ENCODE measurements at places on chromosomes 4 and X.
A peak's percentile ranks its signal among the peaks of the same experiment; 100 is the strongest.

GRCh38 chr4:13992975-13993520 is 365.5 kb upstream of the BOD1L1 start:
- no peak for DNase-seq

GRCh38 chr4:21374641-21375368 is 573.8 kb downstream of the KCNIP4 start:
- no peak for DNase-seq

DNA sequence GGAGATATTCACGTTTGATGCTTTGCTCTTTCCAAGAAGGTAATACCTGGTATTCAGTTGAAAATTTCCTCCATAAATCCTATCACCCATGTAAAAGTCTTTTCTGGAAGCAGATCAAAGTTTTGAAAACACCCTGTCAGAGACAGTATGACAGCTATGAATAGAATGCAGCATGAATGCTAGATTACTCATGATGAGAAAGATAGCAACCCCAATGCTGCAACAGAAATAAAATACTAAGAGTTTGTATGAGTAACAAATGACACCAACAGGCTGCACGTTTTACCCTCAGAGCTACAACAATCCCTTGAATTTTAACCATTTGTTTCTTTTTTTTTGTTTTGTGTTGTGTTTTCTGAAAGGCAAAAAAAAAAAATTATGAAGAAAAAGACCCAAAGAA is 108.6 kb downstream of the ARHGAP6 start:
- DNase-seq, result no peak

DNA sequence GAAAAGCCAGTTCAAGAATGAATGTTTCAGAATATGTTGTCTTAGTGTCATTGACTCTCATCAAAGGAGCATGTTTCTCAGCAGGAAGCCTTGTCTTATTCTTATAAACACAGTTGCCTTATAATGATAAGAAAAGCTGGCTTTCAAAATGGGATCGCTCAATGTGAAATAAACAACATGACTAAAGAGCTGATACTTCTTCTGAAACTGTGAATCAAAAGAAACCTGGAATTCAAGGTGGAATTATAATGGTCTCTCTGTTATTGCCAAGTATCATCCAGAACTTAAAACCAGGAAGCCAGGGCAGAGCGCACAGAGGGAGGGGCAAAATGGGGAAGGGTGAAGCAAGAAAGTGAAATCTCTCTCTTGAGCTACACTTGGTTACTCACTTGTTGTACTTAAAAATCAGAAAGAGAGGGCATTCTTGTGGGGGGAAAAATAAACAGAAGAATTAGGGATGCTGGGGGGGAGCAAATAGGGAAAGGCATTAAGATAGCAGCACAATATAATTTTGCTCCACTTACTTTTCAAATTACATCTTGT is 270.0 kb downstream of the MAPK10 start:
- no peak for DNase-seq

DNA sequence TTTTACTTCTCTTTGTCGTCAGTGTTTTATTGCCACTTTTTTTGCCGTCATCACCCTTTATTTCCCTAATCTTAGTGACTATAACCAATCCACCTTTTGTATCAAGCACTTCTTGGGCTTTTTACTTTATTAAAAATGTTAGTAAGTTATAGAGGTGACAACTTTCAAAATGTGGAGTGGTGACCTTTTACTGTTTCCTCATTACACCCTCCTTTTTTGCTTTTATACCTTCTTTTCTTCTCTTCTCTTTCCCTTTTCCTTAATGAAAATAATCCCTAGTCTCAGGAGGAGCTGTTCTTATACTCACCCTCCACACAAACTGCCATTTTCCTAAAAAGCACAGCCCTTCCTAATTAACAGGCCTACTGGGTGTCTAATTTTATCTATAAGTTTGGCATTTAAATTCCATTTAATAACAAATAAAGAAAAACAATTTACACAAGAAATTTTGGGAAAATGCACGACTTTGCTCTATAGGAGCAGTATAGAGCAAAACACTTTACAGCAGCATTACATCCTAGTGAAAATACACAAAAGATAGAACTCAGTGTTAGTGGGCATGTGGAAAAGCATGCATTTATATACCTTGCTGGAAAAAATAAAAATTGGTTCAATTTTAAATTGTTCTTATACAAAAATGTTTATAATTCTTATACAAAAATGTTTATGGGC is 27.3 kb downstream of the BBS12 start:
- DNase-seq, result peak; percentile 6

DNA sequence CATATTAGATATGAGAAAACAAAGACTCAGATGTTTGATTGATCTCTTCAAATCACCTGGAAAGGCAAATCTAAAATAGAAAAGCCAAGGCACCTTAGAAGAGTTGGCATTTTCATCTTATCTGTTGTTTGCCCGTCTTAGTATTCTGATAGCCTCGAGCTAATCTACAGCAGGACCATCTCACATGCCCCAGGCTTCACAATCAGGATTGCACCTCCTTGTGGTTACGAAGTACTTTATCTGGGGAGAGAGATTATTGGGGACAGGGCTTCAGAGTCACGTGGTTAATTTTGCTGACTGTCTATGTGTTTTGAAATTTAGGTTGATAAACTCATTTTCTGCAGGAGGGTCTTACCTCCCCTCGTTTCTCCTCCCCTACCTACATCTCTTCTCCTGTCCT is 313.1 kb upstream of the ANXA10 start:
- no peak for DNase-seq

DNA sequence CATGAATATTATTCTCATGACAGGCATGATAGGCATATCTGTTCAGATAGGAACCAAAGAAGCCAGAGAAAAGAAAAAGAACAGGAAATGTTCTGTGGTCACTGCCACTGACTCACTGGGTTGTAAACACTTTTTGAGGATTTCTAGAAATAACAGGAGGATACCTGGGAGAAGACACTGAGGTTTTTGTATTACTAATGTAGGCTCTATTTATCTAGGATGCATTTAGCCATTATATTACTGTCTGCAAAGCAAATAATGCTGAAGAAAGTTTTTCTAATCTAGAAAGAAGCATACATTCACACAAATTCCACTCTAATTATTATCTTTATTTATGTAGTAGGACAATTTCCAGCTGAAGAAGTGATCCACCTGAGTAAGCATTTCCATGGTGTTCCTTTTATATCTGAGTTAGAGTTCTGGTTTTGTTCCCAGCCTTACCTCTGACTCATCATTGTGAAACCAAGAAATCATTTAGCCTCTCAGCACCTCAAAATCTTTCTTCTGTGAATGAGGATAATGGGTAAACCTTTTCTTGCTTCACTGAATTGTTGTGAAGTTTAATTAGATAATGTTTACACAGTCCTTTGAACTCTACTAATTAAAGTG is 40.2 kb upstream of the EPGN start:
- no peak for DNase-seq

DNA sequence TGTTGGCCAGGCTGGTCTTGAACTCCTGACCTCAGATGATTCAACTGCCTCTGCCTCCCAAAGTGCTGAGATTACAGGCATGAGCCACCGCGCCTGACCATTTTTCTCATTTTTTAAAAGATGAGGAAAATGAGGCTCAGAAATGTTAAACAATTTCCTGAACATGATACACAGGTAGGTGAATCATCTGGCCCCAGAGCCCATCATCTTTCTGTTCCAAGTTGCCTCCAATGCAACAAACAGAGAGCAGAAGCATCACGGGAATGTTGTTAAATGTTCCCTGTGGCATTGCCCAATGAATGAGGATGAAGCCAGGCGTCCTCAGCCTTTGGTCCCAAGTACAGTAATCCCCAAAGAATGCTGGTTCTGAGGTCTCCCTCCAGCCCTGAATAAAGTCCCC is 31.3 kb upstream of the ANXA5 start:
- no peak for DNase-seq

- DNase-seq, result no peak
These were observed 41.5 kb downstream of the SHROOM3 start for GRCh38 chr4:76476571-76476970.

GRCh38 chrX:38985375-38985774 is 184.1 kb downstream of the MID1IP1 start:
- peak; percentile 33 for DNase-seq

- DNase-seq, result no peak
These were observed 120.2 kb upstream of the HCCS start for GRCh38 chrX:10990976-10991375.

- no peak for DNase-seq
These were observed 20.8 kb downstream of the TEX13C start for GRCh38 chrX:125340490-125340889.

All from Kasumi-1 (cell line).